ENCODE measurements at places on chromosomes 3 and 15.

DNA sequence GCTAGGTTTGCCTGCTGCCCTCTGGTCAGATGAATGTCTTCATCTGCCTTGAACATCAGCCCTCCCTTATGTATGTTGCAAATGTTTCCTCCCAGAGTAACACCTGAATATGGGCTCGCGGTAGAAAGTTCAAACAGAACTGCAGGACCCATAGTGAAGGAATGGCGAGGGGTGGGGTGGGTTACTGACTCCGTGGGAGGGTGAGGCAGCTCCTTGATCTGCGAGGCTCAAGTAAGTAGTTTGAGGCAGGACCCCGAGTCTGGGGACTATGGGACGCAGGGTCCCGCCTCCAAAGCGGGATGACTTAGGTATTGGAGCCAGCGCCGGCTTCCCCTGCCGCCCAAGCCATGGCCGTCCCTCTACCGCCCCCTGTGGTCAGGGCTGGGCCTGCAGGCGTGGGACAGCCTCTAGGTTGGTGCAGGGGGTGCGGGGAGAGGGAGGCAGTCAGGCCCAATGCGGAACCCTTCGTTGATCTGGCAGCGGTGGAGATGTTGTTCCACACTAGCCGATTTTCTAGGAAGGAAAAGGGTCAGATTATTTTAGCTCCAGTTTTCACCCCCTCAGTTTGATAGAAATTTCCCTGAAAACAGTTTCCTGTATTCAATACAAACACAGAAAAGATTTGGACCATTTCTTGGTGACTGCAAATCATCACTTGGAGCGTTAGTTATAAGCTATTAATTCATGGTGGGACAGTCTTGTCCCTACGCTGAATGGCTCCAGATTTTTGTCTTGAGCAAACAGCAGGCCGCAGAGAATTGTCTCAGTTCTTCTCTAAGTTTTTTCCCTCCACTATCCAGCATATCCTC lies 72.3 kb downstream of the CORO2B start:
- peak; percentile 25 for DNase-seq

DNA sequence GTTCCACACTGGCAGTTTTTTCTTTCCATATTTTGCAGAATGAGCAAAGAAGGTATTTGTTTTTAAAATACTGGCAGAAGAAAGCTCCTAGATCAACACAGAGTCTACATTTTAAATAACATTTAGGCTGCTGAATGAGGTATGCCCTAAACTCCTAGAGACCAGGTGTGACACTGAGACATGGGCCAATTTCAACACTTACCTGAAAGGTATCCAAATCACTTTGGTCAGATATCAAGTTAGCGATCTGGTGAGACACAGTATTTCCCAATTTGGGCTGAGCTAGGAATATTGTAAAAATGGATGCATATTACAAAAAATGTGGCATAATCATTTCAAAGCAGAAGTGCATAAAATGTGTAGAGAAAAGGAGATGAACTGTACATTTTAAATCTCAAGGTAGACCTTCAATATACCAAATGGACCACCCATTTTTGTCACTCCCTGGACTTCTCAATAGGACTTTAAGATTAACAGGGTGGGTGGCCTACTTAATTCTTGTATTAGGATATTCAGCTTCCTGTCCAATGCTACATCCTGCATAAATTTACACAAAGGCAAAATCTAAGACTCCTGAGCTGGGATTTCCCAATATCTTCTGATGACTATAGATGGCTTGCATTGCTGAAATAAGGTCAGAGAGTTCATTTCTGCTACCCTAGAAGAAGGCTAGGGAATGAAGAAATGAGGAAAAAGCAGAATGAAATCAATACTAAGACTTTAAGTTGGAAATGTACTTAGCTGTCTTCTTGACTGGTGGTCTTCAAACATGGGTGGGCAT lies 487.8 kb downstream of the FOXP1 start:
- no peak for DNase-seq

- no peak for DNase-seq
These were observed 2.4 kb downstream of the LMCD1 start for GRCh38 chr3:8503871-8504610.

- DNase-seq = no peak
These were observed 13.4 kb downstream of the IL17RD start for GRCh38 chr3:57151749-57152148.

- DNase-seq = no peak
These were observed 4.4 kb upstream of the GPX1 start for GRCh38 chr3:49362561-49362960.

GRCh38 chr3:118533676-118534075 lies 501.0 kb downstream of the IGSF11 start:
- no peak for DNase-seq

- no peak for DNase-seq
These were observed 387.8 kb downstream of the LSAMP start for GRCh38 chr3:116057400-116058006.

DNA sequence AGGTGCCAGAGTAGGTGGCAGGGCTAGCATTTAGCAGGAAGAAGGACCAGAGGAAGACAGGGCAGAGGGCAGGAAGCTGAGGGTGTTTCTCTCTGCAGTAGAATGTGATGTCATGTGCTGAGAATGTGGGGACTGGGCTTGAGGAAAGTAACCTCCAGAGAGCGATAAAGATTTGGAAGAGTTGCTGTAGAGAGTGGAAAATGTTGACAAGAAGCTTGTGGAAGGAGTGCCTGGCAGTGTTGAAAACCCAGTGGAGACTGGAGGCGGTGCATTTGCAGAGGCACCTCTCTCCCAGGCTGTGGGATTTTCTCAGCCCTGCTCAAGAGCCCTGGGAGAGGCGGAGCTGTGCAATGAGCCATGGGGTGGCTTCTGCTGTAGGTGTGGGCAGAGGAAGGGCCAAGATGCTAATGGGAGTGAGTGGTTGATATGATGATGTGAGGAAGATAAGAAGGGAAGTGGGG lies 54.8 kb downstream of the MESD start:
- DNase-seq = no peak

- DNase-seq = no peak
These were observed 283.3 kb downstream of the FEZF2 start for GRCh38 chr3:62090066-62090465.

DNA sequence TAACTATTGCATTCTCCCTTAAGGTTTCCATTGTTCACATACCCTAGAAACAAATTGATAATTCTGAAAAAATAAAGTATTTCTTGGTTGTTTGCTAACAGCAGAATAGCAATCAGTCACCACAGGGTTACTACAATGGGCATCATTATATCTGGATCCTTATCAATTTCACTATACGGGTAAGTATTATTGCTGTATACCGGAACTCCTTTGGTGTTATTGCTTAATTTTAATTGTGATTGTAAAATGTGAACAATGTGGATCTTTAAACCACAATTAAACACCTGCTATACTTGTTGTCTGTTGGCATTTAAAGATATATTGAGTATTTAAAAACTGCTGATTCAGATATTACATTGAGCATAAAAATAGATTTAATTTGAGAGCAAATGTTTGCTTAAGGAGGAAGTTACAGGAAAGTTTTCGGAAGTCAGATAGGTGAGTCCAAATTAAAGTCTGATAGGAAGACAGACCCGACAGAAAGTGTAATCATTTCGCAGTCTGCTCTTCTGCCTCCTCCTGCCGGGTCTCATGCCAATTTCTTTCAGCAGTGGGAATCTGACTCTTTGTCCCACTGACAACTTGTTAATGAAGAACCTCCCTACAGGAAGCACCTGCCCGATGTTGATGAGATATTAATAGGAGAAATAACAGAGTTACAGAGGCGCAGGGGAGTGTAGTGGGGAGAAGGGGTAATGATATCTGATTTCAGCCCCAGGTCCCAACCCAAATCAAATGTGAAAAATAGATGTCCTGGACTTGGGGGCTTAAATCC lies 169.7 kb upstream of the TBC1D5 start:
- DNase-seq = no peak

DNA sequence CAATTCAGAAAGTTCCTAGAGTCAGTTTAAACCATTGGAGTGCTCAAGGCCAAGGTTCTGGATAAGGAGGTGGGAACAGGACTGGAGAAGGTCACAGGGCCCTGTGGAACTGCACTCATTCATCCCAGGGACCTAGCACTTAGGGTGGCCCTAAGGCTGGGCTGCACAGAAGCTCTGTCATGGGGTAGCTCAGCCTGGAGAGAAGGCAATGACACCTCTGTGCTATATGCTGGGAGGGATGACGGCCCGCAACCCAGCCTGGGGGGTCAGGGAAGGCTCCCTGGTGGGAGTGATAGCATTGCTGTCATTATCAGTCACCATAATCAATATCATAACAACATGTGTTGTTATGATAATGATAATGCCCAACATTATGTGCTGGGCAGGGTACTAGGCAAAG lies 13.4 kb downstream of the RBP1 start:
- DNase-seq = no peak

- no peak for DNase-seq
These were observed 371.7 kb upstream of the GBE1 start for GRCh38 chr3:82133070-82133606.

GRCh38 chr15:68594533-68595259 lies 15.9 kb downstream of the CORO2B start:
- no peak for DNase-seq

GRCh38 chr3:133955892-133956291 lies 60.2 kb upstream of the RAB6B start:
- DNase-seq = no peak

- DNase-seq = no peak
These were observed 61.7 kb downstream of the TFDP2 start for GRCh38 chr3:142087676-142088075.

GRCh38 chr15:100959066-100960050 lies 40.2 kb downstream of the LRRK1 start:
- DNase-seq = no peak

DNA sequence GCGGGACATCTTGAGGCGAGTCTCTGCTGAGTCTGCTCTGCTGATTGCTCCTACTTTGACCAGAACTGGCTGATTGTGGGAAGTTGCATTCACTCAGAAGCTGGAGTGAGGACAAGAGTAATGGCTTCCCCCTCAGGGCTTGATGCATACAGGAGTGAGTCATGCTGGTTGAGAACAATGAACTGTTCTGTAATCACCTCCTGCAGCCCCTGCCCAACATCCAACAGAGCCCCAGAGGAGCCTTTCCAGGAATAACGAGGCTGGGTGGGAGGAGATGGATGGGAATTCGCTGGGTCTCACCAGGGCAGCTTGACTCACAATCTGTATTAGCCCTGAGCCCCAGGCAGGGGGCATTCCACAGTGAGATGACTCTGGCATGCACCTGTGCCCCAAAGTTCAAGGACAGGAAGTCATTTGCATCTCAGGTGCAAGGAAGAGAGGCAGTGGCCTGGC lies 85.0 kb downstream of the RAB11A start:
- DNase-seq = no peak

- no peak for DNase-seq
These were observed 11.5 kb downstream of the APH1B start for GRCh38 chr15:63288778-63289378.

DNA sequence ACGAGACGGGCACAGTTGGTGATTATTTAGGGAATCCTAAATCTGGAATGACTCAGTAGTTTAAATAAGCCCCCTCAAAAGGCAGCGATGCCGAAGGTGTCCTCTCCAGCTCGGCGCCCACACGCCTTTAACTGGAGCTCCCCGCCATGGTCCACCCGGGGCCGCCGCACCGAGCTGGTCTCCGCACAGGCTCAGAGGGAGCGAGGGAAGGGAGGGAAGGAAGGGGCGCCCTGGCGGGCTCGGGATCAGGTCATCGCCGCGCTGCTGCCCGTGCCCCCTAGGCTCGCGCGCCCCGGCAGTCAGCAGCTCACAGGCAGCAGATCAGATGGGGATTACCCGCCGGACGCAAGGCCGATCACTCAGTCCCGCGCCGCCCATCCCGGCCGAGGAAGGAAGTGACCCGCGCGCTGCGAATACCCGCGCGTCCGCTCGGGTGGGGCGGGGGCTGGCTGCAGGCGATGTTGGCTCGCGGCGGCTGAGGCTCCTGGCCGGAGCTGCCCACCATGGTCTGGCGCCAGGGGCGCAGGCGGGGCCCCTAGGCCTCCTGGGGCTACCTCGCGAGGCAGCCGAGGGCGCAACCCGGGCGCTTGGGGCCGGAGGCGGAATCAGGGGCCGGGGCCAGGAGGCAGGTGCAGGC lies 318.0 kb downstream of the FGF12 start:
- DNase-seq = no peak

DNA sequence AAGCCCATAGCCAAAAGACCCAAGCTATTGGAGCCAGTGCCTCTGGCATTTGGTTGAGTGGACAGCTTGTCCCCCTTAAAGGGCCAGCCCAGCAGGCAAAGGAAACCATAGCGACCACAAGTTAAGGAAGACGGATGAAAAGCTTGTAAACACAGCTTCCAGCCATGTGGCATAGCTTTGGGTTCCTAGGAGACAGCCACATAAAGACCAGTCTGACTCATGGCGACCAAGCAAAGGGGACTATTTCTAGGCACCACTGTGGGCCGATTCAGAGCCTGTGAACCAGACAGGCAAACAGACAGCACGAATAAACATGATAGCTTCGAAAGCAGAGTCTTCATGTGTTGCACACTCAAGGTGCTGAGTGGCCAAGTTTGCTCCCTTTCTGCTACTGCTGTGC lies 30.5 kb upstream of the SRGAP3 start:
- no peak for DNase-seq

Measured in T-helper 17 cell (primary cell).